CD4-positive, alpha-beta T cell treated with Interleukin-6 at 100 ng/mL for 8 hours (primary cell): ENCODE measurements at places on chromosomes 16 and 17.
A peak's percentile ranks its signal among the peaks of the same experiment; 100 is the strongest.

DNA sequence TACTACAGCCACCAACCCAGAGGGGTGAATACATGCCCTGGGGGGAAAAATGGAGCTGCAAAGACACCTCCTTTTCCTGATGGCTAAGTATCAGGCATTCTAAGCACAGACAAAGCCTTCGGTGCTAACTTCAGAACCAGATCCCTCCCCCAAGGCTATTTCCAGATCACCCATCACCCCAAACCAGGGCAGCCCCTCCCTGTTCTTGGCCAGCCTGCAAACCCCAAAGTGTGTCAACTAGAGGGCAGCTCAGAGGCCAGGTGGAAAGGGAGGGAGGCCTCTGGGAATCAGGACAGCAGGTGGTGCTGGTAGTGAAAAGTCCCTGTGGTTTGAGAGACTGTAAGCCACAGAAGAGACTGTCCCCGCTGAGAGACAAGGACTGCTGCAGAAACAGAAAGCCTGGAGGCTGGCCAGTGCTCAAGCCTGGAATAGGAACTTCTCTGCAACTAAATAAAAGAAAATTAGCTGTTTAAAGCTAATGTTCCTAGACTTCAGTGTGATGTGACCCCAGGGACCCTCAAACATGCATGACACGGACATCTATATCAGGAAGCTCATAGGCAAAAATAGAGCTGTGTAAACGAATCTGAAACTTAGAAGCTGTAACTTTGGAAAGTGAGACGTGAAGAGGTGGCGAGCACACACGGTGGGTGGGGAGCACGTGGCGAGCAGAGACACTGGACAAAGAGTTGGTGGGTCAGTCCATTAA is 9.1 kb downstream of the TUBG1 start:
- no peak for DNase-seq

DNA sequence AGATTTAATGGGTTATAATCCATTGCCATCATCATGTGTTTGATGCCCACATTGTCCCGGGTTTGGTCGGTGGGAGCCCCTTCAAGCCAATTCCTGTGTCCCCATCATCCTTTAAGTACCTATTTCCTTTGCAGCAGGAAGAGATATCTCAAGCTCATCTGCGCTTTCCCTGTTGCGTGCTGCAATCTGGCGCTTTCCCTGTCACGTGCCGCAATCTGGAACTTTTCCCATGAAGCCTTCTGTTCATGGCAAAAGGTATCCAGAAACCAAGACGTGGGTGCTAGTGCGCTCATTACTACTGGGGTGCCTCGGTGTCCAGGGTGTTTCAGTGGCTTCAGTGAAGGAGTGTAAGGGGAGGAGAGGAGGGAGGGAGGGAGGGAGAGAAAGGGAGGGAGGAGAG is 174.6 kb upstream of the ZNF469 start:
- no peak for DNase-seq

DNA sequence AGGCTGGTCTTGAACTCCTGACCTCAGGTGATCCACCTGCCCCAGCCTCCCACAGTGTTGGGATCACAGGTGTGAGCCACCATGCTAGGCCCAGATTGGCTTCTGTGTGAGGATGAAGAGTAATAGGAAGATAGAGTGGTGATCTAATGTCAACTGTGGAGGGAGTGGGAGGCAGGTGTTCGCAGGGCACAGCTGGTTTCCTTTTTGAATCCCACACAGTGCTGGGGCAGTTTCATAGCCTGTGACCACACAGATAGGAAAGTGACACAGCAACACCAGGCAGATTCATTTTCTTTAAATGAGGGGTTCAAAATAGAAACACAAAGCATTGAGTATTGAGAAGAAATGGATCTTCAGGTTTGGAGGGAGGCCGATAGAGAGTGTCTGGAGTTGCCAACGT is 540.3 kb downstream of the WWOX start:
- no peak for DNase-seq

GRCh38 chr17:45102856-45103255 is 29.5 kb downstream of the PLCD3 start:
- DNase-seq = no peak

DNA sequence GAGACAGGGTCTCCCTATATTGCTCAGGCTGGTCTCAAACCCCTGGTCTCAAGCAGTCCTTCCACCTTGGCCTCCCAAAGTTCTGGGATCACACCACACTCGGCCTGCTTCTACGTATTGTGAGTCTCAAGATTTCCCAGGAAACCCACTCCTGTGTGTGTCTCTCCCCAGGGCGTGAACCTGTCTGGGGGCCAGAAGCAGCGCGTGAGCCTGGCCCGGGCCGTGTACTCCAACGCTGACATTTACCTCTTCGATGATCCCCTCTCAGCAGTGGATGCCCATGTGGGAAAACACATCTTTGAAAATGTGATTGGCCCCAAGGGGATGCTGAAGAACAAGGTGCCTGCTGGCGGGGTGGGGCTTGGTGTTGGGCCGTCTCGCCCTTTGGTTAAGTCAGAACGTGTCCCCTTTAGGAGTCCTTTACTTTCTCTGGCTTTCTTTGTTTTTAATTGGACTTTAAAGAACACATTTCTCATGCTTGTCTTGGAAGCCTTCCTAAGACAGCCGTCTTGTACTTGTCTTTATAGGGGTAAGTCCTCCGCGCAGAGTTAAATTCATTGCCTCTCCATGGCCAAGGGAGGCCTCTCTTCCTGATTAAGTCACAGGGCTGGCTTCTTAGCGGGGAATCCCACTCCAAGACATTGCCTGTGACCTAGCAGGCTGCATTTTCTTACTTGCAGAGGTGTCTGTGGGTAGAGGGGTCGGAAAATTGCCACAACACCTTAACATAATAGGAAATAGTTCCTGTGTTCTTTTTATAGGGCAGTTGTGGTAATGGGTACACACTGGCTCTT is 136.4 kb downstream of the ABCC6 start:
- DNase-seq = no peak

DNA sequence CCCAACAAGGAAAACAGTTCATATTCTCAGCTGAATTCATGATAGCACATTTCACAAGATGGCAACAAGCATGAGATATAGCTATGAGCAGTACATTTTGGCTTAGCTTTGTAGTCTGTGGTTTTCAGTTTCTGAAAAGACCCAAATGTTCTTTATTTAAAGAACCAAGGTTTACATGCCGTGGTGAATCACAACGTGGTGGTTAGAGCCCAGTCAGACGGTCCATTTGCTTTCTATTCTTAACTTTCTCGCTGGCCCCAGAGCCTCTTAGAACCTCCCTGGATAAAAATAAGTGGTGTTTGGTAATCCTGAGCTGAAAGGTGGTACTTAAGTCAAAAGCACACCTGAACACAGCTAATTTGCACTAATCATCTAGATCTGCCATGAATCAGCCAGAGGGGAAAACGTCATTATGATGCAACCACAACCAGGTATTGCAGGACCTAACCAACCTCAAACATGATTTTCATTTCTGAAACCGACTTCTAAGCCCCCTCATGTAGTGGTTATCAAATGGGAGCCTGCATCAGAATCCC is 18.6 kb upstream of the HAPSTR1 start:
- no peak for DNase-seq

DNA sequence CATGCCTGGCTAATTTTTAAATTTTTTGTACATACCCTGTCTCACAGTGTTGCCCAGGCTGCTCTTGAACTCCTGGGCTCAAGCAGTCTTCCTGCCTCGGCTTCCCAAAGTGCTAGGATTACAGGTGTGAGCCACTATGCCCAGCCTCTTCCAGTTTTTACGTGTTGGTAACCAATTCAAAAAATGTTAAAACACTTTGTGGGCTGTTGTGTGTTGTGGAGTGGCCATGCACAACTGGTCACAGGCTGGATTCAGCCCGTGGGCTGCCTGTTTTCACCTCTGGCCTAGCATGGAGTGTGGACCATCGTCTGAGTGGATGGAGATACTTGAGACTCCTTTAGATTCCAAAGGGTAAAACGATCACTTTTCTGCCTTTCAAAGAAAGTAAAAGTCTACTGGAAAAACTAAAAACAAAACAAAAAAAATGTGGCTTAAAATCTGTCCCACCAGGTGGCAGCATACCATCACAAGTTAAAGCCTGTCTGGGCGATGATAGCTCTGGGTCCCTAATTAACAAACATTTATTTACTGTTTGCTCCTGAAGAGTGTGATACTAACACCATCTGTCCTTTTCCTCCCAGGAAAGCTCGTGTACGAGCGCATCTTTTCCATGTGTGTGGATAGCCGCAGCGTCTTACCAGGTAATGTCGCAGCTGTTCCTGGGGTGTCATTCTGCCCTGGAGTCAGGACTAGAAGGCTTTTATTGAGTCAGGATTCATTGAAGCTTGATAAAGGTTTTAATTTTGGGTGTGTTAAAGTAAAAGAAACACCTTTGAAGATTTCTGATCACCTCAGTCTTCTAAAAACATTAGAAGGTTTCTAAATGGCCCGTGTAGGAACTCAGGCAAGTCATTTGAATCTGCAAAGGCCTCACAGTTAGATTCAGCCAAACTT is 45.8 kb downstream of the VPS35L start:
- peak; percentile 21 for DNase-seq

GRCh38 chr17:33976831-33977230 is 278.3 kb upstream of the CCL2 start:
- DNase-seq = no peak
